ENCODE measurements at places on chromosomes 4 and X. TPM values are rescaled to one million over a fixed set of nuclear protein-coding genes. Genes with fewer than 3 reads are reported as not detected.

Gene DMD
- 12.2 TPM for polyA plus RNA-seq

Gene GC
- not detected for polyA plus RNA-seq

Gene CENPVL1
- polyA plus RNA-seq, result not detected

DNA sequence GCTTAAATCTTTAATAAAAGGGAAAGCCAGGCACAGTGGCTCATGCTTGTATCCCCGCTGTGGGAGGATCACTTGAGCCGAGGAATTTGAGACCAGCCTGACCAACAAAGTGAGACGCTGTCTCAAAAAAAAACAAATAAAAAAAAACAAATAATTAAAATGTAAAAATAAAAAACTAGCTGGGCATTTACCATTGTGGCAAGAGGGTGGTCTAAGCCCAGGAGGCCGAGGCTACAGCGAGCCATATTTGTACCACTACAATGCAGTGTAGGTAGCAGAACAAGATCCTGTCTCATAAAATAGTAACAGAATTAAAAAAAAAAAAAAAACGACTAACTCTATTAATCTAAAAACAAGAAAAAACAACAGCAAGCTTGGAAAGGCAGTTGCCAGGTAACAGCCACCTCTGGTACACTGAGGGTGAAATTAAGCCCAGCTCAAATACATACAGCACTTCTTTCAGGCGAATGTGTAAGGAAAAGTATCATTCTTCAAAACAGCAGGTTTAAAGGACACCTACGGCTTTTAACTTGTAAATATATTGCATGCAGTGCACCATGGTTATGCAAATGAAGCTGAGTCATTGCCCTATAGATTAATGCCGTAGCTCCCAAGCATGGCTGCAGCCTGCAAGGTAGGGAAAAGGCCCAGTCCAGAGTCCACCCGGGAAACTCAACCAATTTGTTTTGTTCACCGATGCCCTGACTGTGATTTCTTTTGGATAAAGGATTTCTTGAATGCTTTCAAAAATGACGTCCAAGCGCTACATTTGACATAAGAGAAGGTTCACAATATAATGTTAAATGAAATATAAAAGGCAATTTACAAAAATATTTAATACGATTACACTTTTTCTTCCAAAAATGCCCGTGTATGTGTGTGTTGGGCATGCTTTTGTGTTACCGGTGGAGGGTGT, 14.5 kb upstream of the TXLNG start:
- DNase-seq, result peak; percentile 87

GRCh38 chrX:118901991-118902390, 72.4 kb upstream of the LONRF3 start:
- no peak for DNase-seq

DNA sequence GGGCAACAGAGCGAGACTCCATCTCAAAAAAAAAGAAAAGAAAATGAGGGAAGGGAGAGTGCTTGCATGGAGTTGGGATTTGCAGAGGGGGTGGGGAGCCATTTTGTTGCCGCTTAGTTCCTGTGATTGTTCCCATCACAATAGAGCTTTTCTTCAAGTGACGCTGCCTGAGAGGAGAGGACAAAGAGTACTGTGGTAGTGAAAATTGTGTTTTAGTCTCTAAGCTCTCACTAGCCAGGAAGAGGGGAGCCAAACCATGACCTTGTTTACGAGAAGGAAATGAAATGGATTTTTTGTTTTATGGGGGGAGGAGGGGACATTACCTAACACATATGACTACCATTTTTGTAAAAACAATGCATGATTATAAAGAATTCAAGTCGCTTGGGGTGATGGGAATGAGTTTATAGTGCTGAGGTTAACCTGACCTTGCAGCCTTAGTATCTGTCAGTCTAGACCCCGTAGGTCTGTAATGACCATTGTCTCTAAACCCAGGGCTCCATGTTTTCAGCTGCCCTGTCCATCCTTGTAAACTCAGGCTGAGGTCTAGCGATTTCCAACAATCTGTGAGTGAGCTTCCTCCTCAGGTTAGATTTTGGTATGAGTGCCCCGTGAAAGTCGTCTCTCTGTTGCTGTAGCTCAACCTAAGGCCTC, 18.8 kb downstream of the SRD5A3 start:
- no peak for DNase-seq

DNA sequence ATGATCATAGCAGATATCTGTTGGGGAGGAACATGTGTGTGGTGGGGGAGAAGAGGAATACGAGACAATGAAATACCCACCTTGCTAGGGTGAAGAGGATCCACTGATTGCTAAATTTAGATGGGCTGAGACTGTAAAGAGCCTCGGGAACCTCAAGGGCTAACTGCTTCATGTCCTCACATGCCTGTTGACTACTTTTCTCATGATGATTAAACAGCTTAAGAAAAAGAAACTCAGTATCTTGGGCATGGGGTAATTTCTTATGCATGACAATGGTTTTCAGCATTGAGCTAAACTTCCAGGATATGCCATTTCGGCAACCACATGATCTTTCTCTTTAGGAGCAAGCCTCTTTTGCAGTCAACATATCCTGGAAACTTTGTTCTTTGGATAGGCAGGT, 3.9 kb upstream of the LNX1 start:
- DNase-seq, result peak; percentile 88

- DNase-seq, result no peak
Measured at GRCh38 chr4:14165222-14165920, 537.8 kb upstream of the BOD1L1 start.

DNA sequence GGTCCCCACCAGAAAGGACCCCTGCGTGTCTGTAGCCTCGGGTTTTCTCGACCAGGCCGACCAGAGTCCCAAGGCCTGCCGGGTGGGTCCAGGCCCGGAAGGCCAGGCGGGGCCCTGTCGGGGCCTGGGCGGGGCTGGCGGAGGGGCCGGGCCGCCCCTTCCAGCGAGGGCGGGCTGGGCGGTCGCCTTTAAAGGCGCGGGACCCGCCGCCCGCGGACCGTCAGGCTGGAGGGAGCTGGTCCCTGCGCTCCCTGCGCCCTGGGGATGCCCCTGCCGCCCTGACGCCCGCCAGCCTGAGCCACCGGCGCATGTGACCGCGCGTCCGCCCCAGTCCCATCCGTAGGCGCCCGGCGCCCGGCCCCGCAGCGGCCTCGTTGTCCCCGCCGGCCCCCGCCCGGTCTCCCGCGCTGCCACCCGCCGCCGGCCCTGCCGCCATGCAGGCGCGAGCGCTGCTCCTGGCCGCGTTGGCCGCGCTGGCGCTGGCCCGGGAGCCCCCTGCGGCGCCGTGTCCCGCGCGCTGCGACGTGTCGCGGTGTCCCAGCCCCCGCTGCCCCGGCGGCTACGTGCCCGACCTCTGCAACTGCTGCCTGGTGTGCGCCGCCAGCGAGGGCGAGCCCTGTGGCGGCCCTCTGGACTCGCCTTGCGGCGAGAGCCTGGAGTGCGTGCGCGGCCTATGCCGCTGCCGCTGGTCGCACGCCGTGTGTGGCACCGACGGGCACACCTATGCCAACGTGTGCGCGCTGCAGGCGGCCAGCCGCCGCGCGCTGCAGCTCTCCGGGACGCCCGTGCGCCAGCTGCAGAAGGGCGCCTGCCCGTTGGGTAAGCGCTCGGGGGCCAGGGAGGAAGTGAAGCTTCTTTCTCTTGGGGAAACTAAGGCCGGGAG, at the start of gene HTRA3:
Gene HTRA3, plus strand, starts transcription at position 220 of the 883 bp plus-strand sequence. Its CDS starts 215 bp downstream, at position 435.
- no peak for DNase-seq

- no peak for DNase-seq
Measured at GRCh38 chrX:40169193-40170101, 71.7 kb upstream of the BCOR start.
